ENCODE measurements at places on chromosomes 6 and 20.

GRCh38 chr6:106475284-106475683, 114.8 kb downstream of the CRYBG1 start:
- DNase-seq = no peak

- no peak for DNase-seq
Observed at GRCh38 chr20:13744352-13744751, 40.4 kb downstream of the ESF1 start.

- no peak for DNase-seq
Observed at GRCh38 chr6:72535124-72535523, 86.7 kb upstream of the KCNQ5 start.

GRCh38 chr20:38165966-38166702, 1.1 kb upstream of the TGM2 start:
- DNase-seq = no peak

DNA sequence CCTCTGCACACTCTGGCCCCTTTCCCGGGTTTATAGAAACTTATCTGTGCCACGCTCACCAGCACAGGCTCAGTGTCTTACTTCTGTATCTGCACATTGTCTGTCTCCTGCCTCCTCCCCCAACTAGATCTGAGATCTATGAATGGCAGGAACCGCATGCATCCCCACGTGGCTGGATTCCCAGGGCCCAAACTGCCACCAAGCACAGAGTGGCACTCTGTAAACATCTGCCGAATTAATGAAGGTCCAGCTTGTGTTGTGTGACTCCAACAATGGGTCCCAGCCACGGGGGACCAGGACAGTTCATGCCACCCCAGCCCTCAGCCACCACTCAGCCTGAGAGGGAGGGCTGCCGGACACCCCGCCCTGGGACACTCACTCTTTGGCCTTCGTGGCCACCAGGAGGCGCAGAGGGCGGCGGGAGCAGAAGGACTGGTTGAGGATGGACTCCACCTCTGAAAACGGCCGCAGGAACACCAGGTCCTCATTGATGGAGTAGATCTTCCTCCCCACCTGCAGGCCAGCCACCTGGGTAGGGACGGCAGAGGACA, 171.1 kb downstream of the PREX1 start:
- peak; percentile 57 for DNase-seq

DNA sequence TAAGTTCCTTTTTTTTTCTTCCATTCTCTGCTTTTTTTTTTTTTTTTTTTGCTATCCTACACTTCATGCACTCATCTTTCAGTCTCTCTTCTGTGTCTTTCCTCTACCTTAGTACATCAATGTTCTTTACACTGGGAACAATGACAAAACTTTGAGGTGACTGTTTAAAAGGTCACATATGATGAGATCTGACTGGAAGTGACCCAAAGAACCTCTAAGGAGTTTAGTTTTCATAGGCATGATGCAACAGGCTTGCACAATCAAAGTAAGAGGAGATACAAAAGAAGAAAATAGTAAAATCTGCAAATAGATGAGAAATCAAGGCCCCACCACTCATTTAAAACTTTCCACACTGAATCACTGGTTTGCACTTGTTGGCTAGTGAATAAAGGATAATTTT, 840.8 kb downstream of the TBC1D32 start:
- DNase-seq = no peak

All from H54 (cell line).